ENCODE measurements at places on chromosomes 1 and 21.

DNA sequence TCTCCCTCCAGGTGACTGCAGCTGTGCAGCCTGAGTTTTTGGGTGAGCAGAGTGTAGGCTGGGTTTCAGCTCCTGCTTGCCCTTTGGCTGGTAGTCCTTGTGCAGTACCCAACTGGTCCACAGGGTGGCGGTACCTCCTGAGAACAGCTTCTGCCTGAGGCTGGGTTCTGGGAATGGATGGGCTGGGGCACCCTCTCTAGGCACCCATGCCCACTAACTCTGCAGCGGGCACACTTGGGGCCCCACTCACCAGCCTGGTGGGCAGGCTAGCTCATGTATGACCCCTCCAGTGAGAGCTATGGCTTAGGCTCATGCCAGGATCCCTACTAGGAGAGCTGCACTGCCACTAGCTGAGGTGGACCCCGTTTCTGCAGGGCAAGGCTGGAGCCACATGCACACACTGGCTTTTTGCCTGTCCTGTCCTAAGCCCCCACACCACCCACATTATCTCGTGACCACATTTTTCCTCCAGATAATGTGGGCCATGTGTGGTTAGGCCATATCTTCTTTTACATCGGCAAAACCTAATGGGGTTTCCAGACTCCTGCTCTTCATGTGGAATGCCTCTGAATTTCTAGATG, 15.5 kb upstream of the GSTM4 start:
- no peaks in the 10 kb centered on the region for H3K36me3 ChIP-seq
- peaks cover 5% of the 10 kb centered on the region for H3K27me3 ChIP-seq
- peaks cover 34% of the 10 kb centered on the region for H3K4me1 ChIP-seq
- no peak overlapping the region for H3K27ac ChIP-seq

DNA sequence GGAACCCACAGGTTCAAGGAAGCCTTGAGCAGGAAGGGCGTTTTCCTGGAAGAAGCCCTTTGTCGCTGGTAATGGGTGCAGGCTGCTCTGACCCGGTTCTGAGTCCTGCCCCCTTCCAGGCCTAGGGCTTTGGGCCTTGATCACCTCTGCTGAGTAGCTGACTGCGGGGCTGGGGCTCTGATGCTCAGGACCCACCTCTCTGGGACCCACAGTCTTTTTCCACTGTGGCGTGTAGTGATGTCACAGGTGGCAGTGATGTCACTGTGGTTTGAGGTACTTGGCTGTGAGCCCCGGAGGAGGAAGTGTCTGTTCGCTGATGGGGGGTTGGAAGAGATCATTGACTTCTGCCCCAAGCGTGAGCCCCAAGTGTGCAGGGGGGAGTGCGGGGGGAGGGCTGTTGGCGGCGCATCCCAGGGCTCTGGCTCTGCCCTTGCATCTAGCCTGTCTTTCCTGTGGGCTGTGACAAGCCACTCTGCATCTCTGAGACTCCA, 6.9 kb downstream of the TNFRSF1B start:
- H3K4me1 ChIP-seq, result peaks cover 13% of the 10 kb centered on the region
- no peaks in the 10 kb centered on the region for H3K36me3 ChIP-seq
- no peak for DNase-seq
- no peak overlapping the region for H3K4me3 ChIP-seq

DNA sequence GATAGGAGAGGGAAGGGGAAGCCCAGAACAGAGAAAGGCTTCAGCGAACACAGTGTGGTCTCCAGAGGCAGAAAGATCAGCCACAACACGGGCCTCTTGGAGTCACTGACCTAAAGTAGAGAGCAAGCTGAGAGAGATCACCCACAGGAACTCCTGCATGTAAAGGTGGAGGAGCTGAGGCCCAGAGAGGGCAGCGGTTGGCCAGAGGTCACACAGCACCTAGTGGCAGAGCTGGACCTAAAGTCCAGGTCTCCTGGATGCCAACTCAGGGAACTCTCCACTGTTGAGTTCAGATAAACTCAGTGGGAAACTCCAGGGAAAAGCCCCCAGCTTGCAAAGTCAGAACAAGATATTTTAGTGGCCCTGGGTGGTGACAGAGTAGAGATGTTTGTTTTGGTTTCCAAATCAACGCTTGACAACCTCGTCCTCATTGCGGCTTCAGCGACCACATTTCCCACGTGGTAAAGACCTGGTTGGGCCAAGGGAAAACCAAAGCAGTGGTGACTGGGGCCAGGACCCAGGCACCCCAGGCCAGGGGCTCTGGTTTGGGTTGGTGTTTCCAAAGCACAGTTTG, 4.6 kb downstream of the IFFO2 start:
- no peaks in the 10 kb centered on the region for H3K36me3 ChIP-seq
- no peak for DNase-seq
- H3K27me3 ChIP-seq, result no peaks in the 10 kb centered on the region
- peak overlapping the region; percentile 41 for H3K4me3 ChIP-seq
- H3K27ac ChIP-seq, result peak overlapping the region; percentile 97

GRCh38 chr1:160608057-160608456, 28.8 kb upstream of the CD84 start:
- no peak overlapping the region for H3K4me3 ChIP-seq
- H3K4me1 ChIP-seq, result no peaks in the 10 kb centered on the region
- H3K36me3 ChIP-seq, result no peaks in the 10 kb centered on the region
- peaks cover 11% of the 10 kb centered on the region for H3K27me3 ChIP-seq

GRCh38 chr1:152658649-152659048, 4.5 kb upstream of the LCE2D start:
- H3K36me3 ChIP-seq, result no peaks in the 10 kb centered on the region
- no peak overlapping the region for H3K27ac ChIP-seq
- no peak overlapping the region for H3K4me3 ChIP-seq
- H3K27me3 ChIP-seq, result peaks cover 6% of the 10 kb centered on the region
- no peaks in the 10 kb centered on the region for H3K4me1 ChIP-seq

DNA sequence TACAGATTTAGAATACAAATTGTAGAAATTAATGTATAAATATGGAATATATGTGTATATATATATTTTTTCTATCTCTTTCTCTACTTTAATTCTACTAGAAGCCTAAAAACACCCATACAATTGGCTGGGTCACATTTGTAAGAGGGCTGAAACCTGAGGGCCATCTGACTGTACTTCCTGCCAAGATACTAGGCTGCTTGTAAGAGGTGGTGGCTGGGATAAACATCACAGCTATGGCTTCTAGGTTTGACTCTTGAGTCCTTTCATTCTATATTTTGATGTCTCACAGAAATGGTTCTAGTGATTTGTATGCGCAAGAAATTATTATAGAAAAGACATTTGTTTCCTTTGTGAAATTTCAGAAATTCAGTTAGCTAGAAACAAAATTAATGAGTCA, 1155.2 kb upstream of the B3GALT2 start:
- H3K27ac ChIP-seq, result no peak overlapping the region
- H3K4me3 ChIP-seq, result no peak overlapping the region
- DNase-seq, result no peak
- H3K36me3 ChIP-seq, result no peaks in the 10 kb centered on the region

- H3K27ac ChIP-seq, result no peak overlapping the region
- DNase-seq, result no peak
- no peaks in the 10 kb centered on the region for H3K4me1 ChIP-seq
- H3K4me3 ChIP-seq, result no peak overlapping the region
- peaks cover 2% of the 10 kb centered on the region for H3K27me3 ChIP-seq
- H3K36me3 ChIP-seq, result no peaks in the 10 kb centered on the region
Observed at GRCh38 chr1:61864489-61864888, 122.2 kb downstream of the PATJ start.

DNA sequence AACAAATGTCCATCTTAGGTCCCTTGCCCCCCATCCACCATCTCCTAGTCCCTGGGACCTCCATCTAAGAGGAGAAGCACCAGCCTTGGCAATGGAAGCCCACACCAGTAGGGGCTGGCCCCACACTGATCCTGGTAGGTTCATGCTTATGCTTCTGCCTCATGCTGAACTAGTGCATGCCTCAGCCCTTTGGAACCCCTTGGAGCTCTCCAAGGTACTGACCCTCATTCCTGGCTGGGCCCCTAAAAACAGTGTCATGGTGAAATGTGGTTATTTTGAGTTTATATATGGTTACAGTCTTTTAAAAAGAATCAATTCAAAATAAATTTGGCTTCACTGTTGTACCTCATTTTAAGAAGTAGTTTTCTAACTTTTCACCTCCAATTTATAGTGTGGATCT, 108.3 kb downstream of the HIVEP3 start:
- H3K27me3 ChIP-seq, result peaks cover 3% of the 10 kb centered on the region
- H3K27ac ChIP-seq, result no peak overlapping the region
- H3K4me3 ChIP-seq, result no peak overlapping the region
- H3K4me1 ChIP-seq, result peaks cover 20% of the 10 kb centered on the region
- no peaks in the 10 kb centered on the region for H3K36me3 ChIP-seq

- H3K36me3 ChIP-seq, result no peaks in the 10 kb centered on the region
- peak overlapping the region; percentile 85 for H3K27ac ChIP-seq
- H3K4me3 ChIP-seq, result peak overlapping the region; percentile 84
- no peak for DNase-seq
Observed at GRCh38 chr1:78619032-78619431, 1.2 kb upstream of the IFI44L start.

DNA sequence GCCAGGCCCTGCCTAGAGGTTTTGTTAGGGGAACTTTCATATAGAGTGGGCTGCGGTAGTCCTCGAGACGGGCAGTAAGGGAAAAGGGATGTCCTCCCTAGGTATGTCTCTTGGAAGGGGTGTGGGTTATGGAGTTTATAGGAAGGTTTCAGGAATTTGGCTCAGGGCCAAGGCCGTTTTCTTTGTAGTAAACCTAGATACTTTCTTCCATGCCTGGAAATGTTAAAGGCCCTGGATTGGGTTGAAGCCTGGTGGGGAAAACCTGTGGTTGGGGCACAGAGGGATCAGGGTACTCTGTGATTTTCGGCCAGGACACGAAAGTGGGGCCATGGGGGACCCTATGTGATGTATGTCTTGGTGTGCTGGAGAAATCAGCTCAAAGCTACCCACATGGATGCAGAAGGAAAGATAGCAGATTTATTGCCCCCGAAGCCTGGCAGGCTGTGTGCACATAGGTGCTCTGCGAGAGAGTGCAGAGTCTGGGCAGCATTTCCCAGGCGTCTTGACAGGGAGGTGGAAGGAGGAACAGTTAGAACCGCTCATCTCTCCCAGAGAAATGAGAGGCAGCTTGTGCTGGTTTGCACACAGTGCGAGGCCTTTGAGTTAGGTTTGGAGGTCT, 1.7 kb downstream of the SNAP47 start:
- H3K4me1 ChIP-seq, result peaks cover 19% of the 10 kb centered on the region
- peaks cover 4% of the 10 kb centered on the region for H3K27me3 ChIP-seq
- H3K4me3 ChIP-seq, result peak overlapping the region; percentile 95

DNA sequence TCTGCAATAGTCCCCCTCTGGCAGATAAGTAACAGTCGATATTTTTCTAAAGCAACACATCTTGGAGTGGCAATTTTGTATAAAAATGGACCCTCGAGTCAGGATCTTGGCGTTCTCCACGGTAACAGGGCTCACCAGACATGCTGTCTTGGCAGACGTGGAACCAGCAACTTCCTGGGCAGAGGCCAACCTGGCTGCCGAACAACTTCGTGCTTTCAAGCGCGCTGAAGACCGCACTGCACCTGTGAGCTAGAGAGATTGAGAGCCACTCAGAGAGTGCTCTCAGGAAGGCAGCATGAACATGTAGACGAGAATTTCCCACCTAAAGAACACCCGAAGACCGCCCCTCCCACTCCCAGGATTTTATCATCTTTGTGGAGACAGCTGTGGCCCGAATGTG, 7.3 kb downstream of the C1orf174 start:
- H3K36me3 ChIP-seq, result peaks cover 22% of the 10 kb centered on the region
- H3K4me1 ChIP-seq, result peaks cover 27% of the 10 kb centered on the region
- H3K27ac ChIP-seq, result no peak overlapping the region
- DNase-seq, result no peak
- no peaks in the 10 kb centered on the region for H3K27me3 ChIP-seq

GRCh38 chr1:199856216-199856780, 171.2 kb upstream of the NR5A2 start:
- DNase-seq, result no peak
- H3K27ac ChIP-seq, result peak overlapping the region; percentile 70
- peaks cover 77% of the 10 kb centered on the region for H3K4me1 ChIP-seq
- no peaks in the 10 kb centered on the region for H3K27me3 ChIP-seq
- H3K36me3 ChIP-seq, result peaks cover 10% of the 10 kb centered on the region

Data from HFFc6 (cell line).